ENCODE measurements at places on chromosomes 1 and 21. TPM values are rescaled to one million over a fixed set of nuclear protein-coding genes. Genes with fewer than 3 reads are reported as not detected.

- peak; percentile 35 for DNase-seq
Observed at GRCh38 chr1:167687919-167688519, 33.8 kb upstream of the MPZL1 start.

DNA sequence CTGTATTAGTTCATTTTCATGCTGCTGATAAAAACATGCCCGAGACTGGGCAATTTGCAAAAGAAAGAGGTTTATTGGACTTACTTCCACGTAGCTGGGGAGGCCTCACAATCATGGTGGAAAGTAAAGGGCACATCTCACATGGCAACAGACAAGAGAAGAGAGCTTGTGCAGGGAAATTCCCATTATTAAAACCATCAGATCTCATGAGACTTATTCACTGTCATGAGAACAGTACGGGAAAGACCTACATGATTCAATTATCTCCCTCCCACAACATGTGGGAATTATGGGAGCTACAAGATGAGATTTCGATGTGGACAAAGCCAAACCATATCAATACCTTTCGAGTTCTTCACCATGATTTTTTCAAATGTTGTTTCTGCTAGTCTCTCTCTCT is 3.7 kb upstream of the CHRM3 start:
- no peak for DNase-seq

DNA sequence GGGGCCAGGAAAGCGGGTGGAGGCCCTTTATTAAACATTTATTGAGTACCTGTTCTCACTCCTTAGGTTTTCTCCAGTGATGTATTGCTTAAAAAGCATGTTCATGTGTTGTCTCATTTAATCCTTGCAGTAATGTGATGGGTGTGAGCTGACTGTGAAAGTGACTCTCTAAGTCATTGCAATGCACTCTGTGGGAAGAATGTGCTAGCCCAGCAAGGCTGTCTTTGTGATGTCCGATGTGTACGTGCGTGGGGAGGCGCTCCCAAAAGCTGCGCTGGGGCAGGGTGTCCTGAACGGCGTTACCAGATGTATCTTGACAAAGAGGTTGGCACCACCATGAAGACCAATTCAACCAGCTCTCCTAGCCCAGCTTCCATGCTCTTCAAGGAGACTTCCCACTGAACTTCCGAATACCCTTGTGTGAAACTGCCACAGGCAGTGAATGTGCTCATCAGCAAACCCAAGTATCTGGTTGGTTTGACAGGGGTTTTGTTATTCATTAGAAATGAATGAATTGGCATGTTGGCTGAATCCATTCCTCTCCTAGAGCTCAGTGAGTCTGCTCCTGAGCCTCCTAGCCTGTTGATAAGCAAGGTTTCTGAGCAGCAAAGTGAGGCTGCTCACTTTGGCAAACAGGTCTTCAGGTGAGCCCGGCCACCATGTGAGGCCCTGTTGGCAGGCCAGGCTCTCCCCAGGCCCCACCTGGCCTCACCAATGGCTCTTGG is 28.0 kb downstream of the NUAK2 start:
- no peak for DNase-seq

DNA sequence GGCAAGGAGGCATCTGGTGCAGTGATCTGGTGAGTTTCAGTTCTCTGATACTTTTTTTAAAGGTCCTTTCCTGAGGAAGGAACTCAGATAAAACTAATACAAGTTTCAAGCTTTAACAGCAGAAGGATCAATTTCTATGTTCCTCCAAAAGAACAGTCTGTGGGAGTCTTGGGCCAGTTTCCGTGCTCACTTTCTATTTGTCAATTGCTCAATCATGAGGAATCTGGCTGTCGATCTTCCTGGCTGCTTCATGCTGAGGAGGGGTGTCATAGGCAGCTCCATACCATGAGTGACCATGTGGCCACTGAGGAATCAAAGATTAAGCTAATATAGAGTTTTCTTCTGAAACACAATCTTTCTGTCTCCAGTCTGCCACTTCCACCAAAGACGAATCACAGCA is 11.4 kb upstream of the TMEM125 start:
- no peak for DNase-seq

- DNase-seq = peak; percentile 6
Observed at GRCh38 chr1:25041916-25042315, 111.8 kb upstream of the RUNX3 start.

DNA sequence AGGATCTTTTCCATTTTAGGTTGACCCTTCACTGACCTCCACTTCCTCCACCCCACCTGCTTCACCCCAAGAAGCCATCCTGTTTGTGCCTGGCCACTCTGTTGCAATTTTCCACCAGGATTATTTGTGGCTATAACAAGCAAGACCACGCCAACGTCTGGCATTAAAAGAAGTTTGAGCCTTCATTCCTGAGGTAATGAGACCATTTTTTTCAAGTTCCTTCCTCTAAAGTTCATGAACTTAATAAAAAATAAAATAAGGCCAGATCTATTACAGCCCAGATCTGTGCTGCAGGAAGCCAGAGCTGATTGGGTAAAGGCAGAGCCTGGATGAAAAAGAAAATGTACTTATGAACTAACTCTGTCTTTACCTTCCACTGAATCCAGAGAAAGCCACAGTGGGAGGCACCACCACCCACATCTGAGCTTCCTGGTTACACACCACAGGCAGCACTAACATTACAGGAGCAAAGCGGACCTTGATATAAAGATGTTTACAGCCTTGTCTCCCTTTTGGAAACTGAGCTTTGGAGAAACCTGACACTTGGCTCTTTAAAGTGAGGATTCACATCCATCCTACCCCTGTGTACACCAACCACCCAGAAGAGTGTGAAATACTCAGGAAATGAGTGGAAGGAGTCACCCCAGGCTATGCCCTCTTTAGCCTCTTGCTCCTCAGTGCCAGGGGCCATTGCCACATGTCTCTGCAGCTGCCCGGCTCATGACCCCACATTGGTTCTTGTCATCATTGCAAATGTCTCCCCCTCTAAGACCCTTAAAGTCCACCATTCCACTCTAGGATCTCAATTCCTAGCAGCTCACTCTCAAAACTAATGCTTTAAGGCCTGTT is 293.6 kb downstream of the PLPP3 start:
- DNase-seq = no peak

DNA sequence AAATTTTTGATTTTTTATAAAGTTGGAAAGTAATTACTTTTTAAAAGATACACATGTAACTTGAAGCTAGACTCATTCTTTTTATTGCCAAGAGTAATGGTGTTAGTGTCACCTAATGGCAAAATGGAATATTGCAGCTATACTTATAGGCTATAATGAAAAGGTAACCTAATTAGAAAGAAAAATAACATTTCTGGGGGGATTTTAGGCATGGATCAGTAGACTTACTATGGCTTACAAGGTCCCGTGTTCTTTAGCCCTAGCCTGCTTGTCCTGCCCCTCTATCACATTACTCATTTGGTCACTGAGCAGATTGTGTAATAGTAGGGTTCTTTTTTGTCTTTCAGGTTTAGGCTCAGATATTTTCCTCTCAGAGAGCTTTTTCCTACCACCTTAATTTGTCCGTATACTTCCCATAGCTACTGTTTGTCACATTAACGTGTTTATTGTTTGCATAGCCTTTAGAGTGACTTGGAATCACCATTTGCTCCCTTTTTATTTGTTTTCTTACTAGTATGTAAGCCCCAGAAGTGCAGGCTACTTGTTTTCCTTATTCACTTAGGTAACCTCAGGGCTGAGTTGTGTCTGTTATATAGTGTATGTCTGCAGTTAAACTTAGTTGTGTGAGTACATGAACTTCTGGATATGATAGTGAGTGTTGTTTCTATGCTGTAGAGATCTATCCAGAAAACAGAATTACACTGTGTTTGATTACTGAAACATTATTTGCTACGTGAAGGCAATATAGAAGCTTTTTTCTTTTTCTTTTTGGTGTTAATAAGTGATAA is 58.7 kb downstream of the RABGAP1L start:
- DNase-seq = no peak

DNA sequence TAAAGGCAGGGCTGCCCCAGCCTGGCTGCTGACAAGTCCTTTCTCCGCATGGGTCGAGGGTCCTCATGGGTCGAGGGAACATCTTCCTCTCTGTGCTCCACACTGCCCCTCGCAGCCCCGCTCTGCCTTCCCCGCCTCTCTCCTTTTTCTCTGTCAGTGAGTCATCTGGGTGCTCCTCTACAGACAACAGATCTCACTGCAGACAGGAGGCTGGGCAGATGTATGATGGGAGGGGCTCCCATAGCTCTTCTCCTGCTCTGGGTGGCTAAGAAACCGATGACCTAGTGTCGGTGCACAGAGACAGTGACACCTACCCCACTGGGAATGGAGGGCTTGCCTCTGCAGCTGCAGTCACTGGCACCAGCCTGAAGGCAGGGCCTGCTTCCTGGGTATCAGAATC is 5.5 kb downstream of the KCNA10 start:
- no peak for DNase-seq

DNA sequence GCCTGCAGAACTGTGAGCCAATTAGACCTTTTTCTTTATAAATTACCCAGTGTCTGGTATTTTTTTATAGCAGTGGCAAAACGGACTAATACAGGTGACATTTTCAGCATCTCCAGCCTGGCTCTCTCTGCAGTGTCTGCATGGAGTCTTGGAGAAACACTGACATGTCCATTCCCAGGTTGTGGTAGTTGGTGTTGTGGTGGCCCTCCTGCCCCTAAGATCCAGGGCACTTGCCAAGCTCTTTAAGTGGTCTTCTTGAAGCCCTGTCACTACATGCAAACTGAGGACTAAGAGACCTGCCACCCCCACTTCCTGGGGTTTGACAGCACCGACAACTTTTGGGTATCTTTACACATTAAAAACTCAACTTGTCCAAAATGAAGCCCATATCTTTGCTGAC is 419.4 kb downstream of the NPHP4 start:
- DNase-seq = no peak

GRCh38 chr1:110324667-110325066 is 14.5 kb upstream of the RBM15 start:
- no peak for DNase-seq

DNA sequence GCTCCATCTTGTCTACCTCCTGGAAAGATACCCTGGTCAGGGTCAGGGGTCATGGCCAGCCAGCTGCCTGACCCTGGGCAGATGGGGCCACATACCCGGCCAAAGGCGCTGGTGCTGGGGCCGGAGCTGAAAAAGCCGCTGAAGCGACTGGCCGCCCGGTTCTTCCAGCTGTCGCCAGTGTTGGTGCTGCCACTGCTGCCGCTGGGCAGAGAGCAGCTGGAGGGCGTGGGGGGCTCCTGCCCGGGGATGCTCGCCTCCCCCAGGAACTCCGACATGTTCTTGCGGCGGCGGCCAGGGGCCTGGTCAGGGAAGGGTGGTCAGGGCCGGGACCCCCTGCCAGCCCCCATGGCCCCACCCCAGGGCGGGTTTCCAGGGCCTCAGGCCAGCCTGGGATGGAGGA is 7.2 kb upstream of the TNFRSF25 start:
- DNase-seq = no peak

GRCh38 chr1:7616076-7616832 is 154.8 kb upstream of the VAMP3 start:
- DNase-seq = peak; percentile 71

GRCh38 chr1:171664976-171665375 is 12.5 kb upstream of the MYOC start:
- DNase-seq = no peak

Gene NUDT4B
- total RNA-seq = not detected

Gene SPRR2E
- not detected for total RNA-seq

Gene TMEM269
- total RNA-seq = not detected

Gene SPRR1B
- total RNA-seq = not detected

Gene RXFP4
- not detected for total RNA-seq

Gene FOXD2
- total RNA-seq = not detected

Gene ZFP69
- 1.9 TPM for total RNA-seq

Gene S100A7
- total RNA-seq = not detected

Gene KCNT2
- 1.7 TPM for total RNA-seq
